ENCODE measurements at places on chromosomes 7 and 10. TPM values are rescaled to one million over a fixed set of nuclear protein-coding genes. Genes with fewer than 3 reads are reported as not detected.

PI4K2A gene
- total RNA-seq = 17.7 TPM

HMX2 gene
- total RNA-seq = not detected

ANK3 gene
- 101 TPM for total RNA-seq

KIAA1217 gene
- 26.7 TPM for total RNA-seq

MDFIC gene
- 94.8 TPM for total RNA-seq

COL17A1 gene
- total RNA-seq = 1.7 TPM

DKK1 gene
- total RNA-seq = 7.8 TPM

CH25H gene
- 2.1 TPM for total RNA-seq

Measured in spinal cord (tissue), 10 donors.